ENCODE measurements at places on chromosomes 4 and X.

GRCh38 chrX:150365051-150365989 is 2.2 kb downstream of the MAMLD1 start:
- DNase-seq = no peak

DNA sequence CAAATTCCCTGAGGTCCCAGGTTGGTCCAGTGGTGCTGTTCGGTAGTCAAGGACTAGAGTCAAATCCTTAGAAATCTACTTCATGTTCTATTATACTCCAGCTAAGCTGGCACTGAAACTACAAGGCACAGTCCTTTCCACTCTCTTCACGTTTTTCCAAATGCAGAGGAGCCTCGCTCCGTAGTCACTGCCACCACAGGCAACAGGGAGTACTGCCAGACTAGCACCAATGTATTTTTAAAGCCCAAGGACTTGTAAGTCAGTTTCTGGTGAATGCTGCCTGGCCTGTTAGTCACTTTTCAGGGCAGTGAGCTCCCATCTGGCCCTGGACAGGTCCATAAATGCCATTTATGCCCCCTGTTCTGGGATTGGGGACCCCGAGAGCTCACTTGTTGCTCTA is 323.5 kb downstream of the FAM47A start:
- no peak for DNase-seq

DNA sequence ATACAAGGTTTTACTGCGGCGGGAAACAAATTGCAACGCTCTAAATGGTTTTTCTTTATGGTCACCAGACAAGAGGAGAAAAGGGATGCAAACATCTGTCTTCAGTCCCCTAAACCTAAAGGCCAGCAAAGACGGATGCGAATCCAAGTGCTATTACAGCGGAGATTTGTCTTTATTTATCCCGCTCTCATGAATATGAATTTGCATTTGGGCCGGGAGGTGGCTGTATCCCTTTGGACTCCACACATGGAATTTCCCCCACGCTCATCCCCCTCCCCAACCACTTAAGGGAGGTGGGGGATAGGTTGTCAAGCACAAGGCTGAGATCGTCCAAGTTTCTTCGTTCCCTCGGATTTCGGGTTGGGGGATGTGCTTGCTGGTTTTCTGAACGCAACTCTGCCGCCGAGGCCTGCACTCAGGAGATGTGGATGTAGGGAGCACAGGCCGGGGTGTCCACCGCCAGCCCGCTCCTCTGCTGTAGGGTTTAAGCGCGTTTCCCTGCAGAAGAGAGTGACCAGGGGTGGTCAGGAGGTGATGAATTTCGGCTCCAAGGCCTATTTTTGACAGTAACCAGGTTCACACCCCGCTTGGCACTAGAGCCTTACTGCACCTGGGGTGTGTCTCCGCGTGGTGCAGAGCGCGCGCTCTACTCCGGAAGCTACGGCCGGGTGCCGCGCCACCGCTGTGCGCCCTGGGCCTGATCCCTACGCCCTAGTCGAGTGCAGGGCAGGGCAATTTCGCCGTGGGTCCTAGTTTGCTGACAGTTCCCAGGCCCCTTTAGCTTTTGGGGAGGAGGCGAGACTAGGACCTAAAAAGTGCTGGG is 2.3 kb upstream of the PHOX2B start:
- no peak for DNase-seq

DNA sequence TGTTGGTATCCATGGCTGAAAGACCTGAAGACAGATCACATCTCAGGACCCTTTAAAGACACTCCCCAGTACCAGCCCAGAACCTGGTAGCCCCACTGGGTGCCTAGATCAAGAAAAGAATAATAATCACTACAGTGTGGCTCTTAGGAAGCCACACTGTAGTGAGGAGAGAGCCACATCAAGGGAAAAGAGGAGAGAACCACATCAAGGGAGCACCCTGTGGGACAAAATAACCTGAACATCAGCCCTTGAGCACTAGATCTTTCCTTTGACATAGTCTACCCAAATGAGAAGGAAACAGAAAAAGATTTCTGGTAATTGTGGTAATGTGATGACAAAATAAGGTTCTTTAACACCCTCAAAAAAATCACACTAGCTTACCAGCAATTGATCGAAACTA is 15.3 kb downstream of the RTL3 start:
- no peak for DNase-seq

- DNase-seq = no peak
Measured at GRCh38 chr4:82792912-82793649, 5.5 kb downstream of the SCD5 start.

- DNase-seq = peak; percentile 2
Measured at GRCh38 chrX:54891573-54891972, 29.1 kb upstream of the TRO start.

DNA sequence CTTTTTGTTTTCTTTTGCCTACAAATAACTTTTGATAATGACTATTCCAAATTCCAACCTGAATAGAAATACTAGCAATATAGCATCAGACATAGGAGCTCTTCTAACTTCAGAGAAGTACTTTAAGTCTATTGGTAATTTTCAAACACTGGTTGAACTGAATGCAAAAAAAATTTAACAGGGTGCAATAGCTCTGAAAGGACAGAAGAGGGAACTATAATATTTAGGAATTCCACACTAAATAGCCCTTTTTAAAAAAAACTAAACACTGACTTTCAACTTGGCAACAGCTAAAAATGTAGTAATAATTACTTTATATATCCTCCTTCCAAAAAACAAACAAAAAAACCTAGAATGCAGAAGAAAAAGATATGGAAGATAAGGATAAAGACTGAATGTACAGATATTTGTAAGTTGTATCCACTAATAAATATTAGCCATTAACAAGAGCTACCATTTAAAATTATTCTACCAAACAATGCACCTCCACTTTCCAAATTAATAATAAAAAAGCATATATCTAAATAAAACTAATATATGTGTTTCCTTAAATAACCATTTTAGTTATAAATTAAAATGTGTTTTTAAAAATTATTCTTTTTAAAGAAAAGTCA is 81.4 kb downstream of the FBXW7 start:
- DNase-seq = no peak

- DNase-seq = no peak
Measured at GRCh38 chr4:5619913-5620625, 88.3 kb downstream of the EVC2 start.

DNA sequence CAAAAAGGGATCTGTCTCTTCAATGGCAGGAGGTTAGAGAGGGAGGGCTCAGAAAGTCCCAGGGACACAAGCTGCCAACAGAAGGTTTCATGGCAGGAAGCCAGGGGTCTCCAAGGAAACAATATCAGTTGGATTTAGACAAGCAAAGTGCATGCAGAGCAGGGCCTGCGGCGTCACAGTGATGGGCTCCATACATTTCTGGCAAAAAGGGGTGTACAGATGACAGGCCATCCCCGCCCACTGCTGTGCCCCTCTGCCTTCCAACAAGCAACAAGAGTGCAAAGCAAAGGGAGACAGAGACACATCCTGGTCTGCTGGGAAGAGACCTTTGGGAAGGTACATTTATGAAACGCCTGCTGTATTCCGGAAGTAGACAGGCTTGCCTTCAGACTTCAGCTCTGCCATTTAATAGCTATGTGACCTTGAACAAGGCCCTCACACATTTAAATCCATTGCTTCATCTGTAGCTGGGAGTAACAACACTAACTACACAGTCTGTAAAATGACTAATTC is 121.2 kb downstream of the AFAP1 start:
- no peak for DNase-seq

DNA sequence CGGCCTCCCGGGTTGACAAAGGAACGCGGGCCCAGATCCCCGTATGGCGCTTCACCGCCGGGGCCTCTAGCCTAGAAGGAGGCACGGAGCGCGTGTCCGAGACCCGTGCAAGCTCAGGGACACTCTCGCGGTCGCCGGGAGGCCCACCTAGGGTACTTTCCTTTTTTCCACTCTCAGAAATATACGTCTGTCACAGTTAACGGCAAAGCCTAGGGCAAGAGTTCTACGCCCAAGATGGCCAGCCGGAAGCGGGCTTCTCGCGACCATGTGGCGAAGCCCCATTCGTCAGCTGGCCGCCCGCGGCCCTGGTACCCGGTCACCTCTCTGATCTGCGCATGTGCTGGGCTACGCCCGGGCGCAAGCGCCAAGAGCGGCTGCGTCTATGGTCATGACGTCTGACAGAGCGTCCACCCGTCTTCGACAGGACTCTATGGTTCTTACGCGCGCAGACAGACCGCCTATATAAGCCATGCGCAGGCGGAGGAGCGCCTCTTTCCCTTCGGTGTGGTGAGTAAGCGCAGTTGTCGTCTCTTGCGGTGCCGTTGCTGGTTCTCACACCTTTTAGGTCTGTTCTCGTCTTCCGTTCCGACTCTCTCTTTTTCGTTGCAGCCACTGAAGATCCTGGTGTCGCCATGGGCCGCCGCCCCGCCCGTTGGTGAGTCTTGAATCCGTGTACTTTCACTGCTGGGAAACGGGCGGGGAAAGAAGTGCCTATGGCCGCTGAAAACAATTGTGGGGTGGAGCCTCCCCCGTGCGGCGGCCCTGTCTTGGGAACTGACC is at the start of gene RPL10:
TSS of gene RPL10 (plus strand) at position 490 of the 780 bp plus-strand sequence. CDS start at position 633, 143 bp downstream.
- no peak for DNase-seq

GRCh38 chrX:49879656-49880277 is 483 bp downstream of the USP27X start:
- DNase-seq = no peak

GRCh38 chrX:114905251-114905650 is 112.2 kb downstream of the IL13RA2 start:
- no peak for DNase-seq

GRCh38 chr4:86106475-86106874 is 253.4 kb downstream of the MAPK10 start:
- DNase-seq = no peak

DNA sequence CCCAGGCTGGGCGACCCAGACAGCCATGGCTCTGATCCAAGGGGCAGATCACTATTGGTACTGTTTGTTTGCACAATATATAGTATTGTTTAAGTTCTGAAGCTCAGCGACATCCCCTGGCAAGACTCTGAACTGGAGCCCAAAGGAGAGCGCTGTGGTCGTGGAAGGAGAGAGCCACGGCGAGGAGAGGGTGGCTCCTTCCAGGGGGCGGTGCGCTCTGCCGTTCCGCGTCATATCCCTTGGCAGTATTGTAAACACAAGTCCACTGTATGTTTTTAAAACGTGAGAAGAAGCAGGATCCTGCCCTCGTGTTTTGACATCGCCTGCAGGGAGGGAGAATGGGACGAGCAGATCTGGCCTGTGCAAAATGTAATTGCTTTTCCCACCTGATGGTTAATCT is 185.5 kb downstream of the RAB28 start:
- no peak for DNase-seq

GRCh38 chrX:70039758-70040157 is 10.0 kb downstream of the AWAT2 start:
- no peak for DNase-seq

GRCh38 chr4:17854036-17854435 is 43.3 kb downstream of the NCAPG start:
- no peak for DNase-seq

DNA sequence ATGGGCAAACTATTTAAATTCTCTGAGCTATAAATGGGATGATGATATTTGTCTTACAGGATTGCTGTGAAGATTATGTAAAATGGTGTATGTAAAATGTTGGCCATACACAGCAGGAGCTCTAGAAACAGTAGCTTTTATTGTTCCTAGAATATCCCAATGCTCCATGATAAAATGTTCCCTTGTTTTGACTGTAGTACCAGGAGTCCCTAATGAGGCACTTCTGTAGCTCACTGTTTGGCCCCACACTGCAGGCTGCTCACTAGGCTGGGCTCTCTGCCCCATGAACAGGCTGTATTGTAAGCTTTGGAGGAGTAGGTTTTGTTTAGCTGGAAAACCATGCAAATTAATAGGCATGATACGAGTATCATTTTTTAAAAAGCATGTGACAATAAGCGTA is 3.3 kb upstream of the FGA start:
- DNase-seq = no peak

GRCh38 chr4:5772528-5773270 is 61.7 kb downstream of the EVC start:
- DNase-seq = no peak

DNA sequence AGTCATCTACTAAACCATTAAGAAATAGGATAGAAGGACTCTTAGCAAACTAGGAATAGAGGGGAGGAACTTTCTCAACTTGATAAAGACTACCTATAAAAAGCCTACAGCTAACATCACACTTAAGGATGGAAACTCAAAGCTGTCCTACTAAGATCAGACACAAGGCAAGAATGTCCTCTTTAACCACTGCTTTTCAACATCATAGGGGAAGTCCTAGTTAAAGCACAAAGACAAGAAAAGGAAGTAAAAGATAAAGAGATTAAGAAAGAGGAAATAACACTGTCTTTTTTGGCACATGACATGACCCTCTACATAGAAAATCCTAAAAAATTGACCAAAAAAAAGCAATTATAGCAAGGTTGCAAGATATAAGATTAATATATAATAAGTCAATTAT is 136.6 kb downstream of the FBXW7 start:
- no peak for DNase-seq

- no peak for DNase-seq
Measured at GRCh38 chr4:108051343-108051742, 61.7 kb downstream of the HADH start.

- DNase-seq = no peak
Measured at GRCh38 chrX:40144576-40144975, 46.8 kb upstream of the BCOR start.

GRCh38 chr4:118939169-118939783 is 50.6 kb downstream of the SYNPO2 start:
- no peak for DNase-seq

DNA sequence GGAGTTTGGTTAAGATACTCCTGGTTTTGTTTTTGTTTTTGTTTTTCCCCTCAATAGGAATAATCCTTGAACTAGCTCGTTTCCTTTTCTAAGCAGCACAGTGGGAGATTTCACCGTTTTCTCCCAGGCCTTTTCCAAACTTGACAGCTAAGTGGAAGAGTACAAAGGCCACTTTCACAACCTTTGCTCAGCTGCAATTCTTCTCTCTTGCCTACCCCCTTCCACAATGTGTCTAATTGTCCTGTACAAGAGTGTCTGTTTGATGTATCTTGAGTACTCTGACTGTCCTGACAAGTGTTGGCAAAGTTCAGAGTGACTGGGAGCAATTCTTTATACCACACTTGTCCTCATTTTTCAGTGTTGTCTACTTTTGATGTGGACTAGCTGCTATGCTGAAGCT is 674.3 kb upstream of the AMOT start:
- no peak for DNase-seq

DNA sequence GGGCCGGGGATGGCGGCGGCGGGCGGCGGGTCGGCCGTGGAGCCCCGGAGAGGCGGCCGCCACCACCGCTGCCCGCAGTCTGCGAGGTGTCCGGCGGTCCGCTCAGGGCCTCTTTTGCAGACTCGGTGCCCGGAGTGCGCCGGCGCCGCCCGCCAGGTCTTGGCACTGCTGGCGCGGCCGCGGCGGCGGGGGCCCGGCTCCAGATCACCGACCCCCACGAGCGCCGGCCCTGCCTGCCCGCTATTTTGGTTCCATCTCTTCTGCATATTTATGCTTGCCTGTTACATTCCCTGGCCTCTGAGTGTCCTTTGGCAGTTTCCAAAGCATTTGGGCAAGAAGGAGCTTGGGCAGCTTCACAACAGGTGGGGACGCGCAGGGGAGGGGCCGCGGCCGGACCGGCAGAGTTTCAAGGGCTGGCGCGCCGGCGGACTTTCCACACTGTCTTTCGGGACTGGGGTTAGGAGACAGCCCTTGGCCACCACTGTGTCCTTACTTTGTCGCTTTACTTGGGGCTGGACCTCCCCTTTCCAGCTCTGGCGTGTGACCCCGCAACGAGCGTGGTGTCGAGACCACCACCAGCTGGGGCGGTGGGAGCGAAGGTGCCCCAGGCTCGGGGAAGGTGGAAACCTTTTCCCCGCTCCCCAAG is 668 bp upstream of the TAPT1 start:
- DNase-seq = no peak

All from iPS DF 6.9 (cell line).